ENCODE measurements at places on chromosomes 3 and 15.

DNA sequence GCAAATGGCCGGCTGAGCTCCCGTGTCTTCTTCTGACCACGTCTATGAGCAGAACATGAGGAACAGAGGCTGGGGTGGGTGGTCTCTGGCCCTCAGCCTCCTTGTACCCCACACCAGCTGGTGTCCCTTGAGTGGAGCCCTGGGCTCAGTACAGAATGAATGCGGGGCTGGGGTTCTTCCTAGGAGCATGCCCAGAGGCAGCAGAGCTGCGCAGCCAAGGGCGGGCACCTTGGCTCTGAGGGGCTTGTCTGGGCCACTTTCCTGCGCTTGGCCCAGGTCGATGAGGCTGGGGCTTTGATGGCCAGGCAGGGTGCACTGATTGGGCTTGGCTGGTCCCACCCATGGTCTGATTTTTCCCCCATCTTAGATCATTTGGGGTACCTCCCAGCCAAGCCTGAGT lies 6.4 kb downstream of the SCN5A start:
- no peak for DNase-seq

DNA sequence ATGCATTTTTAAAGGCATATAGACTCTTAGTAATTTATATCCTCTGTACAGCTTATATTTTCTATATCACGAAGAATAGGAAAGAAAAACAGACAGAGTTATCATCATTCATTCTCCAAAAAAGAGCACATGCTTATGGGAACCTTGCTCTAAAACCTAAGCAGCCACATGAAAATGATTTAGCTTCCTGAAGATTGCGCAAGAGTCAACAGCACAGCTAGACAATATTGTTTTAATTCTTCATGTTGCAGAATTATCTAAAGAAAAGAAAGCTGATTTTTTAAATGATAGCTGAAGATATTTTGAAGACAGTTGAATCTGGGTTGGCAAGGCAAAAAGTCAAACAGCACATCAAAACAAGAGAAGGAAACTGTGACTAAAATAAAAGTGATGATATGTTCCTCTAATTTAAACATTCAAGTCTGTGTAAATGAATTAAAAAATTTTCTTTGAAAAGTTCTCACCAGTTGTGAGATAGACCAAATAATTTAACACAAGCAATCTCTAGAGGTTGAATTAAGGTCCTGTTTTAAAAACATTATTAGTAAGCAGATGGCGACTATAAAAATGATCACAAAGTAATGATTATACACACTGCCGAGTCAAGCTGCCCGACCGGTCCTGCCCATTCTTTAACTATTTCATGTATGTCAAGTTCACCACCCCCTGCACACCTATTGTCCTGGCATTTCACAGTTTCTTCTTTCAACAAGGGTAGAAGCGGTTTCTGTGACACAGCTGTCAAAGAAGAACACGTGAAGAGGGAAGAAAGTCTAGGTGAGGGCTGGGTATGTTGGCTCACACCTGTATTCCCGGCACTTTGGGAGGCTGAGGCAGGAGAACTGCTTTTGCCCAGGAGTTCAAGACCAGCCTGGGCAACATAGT lies 74.2 kb upstream of the BHLHE40 start:
- no peak for DNase-seq

DNA sequence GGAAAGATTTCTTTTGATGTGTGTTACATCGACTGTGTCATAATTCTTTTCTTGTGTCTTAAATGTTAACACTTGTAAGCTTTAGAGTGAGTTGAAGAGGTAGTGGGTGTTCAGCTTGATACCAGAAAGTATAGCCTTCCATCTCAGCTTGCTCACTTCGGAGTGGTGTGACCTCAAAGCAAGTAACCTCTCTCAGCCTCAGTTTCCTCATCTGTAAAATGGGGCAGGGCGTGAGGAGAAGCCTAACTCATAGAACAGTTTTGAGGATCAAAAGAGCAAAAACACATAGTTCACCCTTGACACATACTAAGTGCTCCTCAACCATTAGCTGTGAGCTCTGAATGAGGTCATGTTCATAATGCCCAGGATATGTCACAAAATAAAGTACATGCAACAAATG lies 434.8 kb upstream of the PROK2 start:
- DNase-seq, result no peak

GRCh38 chr15:51077221-51078153 lies 17.2 kb downstream of the TNFAIP8L3 start:
- DNase-seq, result peak; percentile 31

DNA sequence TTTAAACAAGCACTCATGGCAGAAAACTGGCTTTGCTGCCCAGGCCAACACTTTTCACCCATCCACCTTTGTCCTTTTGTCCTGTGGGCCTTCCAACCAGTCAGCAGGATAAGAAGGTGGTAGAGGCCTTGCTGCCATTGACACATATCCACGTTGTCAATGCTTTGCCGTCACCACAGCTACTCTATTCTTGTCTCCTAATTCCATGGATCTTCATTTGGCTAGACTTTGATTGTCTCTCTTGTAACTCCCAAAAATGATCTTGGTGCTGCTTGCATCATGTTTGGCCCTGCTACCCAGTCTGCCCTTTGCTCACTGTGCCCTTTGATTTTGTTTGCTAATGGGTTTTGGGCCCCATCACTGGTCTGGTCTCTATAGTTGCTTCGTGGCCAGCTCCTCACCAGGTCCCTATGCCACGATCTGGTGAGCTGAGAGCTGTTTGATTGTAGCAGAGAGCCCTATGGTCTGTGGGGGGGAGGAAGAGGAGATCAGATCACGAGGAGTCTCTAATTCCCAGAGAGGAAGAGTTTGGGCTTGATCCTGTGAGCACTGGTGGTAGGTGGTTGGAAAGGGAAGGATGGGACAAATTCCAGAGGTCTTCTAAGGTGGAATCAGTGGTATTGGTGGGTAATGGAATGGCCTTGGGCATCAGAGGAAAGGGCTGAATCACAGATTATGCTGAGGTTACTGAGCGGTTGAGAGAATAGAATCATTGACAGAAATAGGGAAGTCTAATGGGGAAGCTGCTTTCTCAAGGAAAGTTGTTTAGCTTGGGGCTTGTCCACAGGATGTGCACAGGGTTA lies 40.3 kb downstream of the ABHD2 start:
- DNase-seq, result no peak

- no peak for DNase-seq
Measured at GRCh38 chr3:61819861-61820260, 258.5 kb downstream of the PTPRG start.

DNA sequence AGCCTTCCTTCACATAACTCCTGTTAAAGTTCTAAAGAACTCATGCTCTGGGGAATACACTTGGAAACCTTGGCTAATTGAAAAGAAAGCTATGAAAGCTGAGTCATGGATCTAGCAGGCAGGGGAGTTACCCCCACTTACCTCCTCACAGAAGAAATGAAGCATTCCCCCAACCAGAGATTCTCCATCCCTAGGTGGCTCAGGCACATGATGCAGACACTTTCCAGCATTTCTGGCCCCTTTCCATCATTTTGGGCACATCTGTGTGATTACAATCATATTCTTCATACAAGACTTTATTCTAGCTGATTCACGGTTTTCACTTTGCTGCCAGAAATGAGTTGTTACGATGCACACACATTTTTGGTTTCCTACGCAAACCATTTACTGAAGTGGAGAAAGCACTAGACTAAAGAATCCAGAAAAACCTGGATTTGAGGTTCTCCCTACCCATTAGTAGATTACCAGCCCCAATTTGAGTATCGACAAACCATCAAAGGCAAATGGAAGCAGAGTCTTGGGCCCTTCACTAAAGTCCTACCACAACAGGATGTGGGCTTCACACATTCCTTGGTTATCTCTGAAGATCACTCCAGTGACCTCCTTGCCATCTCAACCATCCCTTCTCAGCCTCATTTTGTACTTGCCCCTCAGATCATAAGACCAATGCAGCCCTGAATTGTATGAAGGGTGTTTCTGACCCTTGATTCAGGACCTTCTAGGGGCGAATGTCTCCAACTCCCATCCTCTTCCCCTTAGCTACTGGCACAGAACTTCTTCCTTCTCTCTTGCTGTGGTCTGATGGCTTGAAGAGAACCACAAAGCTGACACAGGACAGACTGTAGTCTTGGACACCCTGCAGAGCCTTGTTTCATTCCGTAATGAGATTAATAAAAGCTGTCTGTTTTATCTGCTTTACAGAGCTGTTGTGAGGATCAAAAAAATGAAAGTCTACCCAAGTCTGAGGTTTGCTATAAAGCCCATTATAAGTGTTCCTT lies 42.5 kb upstream of the SNRK start:
- DNase-seq, result no peak

GRCh38 chr15:98755138-98755537 lies 106.8 kb downstream of the IGF1R start:
- no peak for DNase-seq

DNA sequence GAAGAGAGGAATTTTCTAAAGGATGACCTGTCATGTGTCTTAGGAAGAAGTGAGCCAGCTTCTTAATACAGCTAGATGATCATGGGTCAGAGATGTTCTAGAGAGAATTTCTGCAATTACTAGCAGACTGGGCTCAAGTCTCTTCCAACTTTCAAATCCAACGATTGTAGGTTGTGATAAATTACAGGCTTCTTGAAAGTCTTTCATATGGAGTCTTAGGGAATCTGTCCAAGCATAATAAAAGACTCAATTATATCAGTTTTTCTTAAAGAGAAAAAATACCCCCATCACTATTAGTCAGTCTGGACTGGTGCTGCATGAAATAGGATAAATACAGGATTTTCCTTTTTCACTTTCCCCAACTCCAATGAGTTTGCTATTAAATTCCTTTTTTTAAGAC lies 59.1 kb downstream of the DRD3 start:
- no peak for DNase-seq

DNA sequence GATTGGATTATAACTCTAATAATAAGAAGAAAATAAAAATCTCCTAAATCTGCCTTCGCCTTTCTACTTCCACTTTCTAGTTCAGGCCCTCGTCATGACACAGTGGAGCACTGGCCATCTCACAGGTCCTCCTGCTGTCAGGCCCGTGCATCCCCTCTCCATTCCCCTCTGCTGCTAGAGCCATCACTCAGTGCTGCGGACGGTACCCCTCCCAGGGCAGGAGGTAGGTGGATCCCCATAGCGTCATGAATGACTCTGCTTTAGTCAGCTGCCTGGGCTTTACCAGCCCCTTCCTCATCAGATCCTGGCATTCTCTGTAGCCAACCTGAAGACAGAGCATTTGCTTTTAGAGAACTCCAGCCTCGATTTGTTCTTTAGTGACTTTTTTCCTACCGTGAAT lies 12.0 kb upstream of the PPP1R2 start:
- DNase-seq, result no peak

DNA sequence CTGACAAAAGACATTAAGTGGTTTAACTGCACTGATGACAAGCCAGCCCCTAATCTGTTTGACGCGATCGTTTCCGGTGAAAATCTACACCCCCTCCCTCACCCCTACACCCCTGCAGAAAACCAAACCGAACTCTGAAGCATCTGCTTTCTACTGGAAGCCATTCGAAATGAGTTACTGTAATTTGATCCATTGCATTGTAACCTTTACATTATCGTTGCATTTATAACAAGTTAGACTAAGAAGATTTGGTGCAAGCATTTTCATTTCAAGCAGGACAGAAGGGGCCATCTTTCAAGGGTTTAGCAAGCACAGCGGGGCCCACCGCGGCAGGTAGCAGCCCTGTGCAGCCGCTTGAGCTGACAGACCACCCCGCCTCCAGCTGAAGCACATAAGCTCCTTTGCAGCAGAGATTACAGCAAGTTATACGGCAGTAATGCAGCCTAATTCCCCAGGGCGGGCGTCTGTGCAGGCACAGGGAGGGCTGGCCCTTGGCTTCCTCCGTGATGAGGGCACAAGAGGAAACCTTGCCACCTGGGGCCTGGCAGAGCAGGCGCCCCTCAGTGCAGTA lies 79.3 kb downstream of the CHSY1 start:
- no peak for DNase-seq
